A549 treated with CpdA at 1 μM for 4 hours (cell line): ENCODE measurements at places on chromosomes 4 and X. TPM values are rescaled to one million over a fixed set of nuclear protein-coding genes. Genes with fewer than 3 reads are reported as not detected.

The CITED1 gene
- total RNA-seq = 0.77 to 1.1 TPM (median 0.92 TPM) in 5 replicates

The FAM47E gene
- 0.08 to 0.23 TPM (median 0.08 TPM) in 3 of 5 replicates, not detected in the others for total RNA-seq

The REELD1 gene
- not detected in 5 replicates for total RNA-seq

The ARMCX1 gene
- 0.16 to 0.34 TPM (median 0.29 TPM) in 5 replicates for total RNA-seq

The NEUROG2 gene
- total RNA-seq = not detected in 5 replicates
